ENCODE measurements at places on chromosomes 1 and 21.

DNA sequence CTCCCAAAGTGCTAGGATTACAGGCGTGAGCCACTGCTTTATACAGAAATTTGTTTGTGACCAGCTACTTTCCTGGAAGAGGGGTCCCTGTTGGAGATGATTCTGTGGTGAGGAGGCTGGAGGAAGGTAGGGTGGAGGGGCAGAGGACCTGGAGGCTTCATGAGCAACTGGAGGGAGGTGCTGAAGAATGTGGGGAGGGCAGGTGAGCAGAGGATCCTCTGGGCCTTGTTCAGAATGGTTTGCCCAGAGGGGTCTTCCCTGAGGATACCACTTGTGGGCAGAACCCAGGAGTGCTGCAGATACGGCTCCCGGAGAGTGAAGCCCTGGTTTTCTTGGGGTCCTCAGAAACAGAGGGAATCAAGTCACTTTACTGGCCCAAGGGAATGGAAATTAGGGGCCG lies 67.2 kb upstream of the WDR26 start:
- DNase-seq = no peak

GRCh38 chr1:119878171-119878570 lies 18.1 kb downstream of the ADAM30 start:
- peak; percentile 31 for DNase-seq

DNA sequence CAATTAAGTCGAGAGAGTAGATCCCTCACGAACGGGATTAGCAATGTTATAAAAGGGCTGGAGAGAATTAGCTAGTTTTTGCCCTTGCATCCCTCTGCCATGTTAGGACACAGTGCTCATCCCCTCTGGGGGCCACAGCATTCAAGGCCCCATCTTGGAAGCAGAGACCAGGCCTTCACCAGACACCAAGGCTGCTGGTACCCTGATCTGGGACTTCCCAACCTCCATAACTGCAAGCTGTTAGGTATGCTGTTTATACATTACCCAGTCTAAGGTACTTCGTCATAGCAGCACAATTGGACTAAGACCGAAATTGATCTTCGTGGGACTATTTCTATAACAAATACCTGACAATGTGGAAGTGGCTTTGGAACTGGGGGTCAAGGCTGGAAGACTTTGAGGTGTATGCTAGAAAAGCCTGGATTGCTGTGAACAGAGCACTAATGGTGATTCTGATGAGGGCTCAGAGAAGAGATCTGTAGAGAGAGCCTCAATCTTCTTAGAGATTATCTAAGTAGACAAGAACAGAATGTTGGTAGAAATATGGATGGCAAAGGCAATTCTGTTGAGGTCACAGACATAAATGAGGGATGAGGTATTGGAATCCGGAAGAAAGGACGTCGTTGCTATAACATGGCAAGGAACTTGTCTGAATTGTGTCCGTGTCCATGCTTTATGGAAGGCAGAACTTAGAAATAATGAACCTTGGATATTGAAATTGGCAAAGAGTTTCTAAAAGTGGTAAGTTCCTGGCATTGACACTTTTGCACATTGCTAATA lies 83.8 kb upstream of the KIF26B start:
- no peak for DNase-seq

GRCh38 chr1:231187571-231187970 lies 25.7 kb downstream of the TRIM67 start:
- no peak for DNase-seq

- DNase-seq = no peak
Measured at GRCh38 chr1:12302798-12303447, 73.1 kb downstream of the VPS13D start.

All from NCI-H2029 (cell line).